ENCODE measurements at places on chromosomes 5 and 9. TPM values are rescaled to one million over a fixed set of nuclear protein-coding genes. Genes with fewer than 3 reads are reported as not detected.

DNA sequence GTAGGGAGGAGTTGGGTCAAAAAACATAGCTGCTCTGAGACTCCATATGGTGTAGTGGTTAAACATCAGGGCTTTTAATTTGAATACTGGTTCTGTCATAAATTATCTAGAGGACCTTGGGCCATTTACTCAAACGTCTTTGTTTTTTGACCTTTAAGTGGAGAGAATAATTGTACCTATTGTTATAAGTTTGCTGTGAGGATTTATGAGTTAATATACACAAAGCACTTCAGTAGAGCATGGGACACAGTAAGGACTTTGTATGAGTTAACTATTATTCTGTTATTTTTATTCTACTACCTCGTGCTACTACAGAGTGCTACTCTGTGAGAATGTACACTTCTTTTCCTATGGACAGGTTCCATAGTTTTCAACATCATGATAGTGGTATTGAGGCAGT lies 123.7 kb upstream of the TNC start:
- H3K36me3 ChIP-seq: no peaks in the 10 kb centered on the region
- no peak overlapping the region for H3K27ac ChIP-seq
- no peaks in the 10 kb centered on the region for H3K27me3 ChIP-seq
- no peak for DNase-seq

DNA sequence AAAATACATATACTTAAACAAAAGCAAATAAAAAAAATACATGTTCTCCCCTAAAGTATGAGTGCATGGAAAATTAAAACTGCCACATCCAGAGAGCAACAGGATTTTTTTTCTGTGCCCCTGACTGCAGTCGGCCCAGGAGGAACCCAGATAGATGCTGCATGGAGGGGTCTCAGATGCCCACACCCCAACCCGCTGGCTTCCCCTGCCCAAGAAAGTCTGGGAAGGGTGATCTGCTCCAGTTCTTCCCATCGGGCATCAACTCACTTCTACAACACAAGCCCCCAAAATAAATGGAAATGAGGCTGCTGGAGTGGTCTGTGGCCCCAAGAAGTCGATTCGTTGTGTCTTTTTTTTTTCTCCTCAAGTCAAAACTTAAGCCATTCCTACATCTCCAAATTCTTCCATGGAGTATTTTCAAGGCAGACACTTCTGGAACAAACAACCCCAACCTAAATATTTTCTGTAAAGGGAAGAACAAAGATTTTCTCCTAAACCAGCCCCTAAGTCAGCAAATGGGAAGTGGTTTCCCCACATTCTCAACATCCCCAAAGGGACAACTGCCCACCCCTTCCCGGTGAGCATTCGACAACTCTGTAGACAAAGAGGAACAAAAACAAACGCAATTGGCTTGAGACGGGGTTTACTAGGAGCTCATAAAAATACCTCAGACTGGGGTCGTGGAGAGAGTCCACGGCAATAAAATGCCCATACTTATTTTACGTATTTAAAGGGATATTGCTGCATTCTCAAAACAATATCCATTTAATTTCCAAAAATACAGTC lies 46.7 kb downstream of the ROR2 start:
- H3K36me3 ChIP-seq: no peaks in the 10 kb centered on the region
- no peak overlapping the region for H3K4me3 ChIP-seq
- DNase-seq: no peak
- no peak overlapping the region for H3K27ac ChIP-seq
- peaks cover 43% of the 10 kb centered on the region for H3K4me1 ChIP-seq
- H3K27me3 ChIP-seq: no peaks in the 10 kb centered on the region

- H3K27me3 ChIP-seq: no peaks in the 10 kb centered on the region
- no peaks in the 10 kb centered on the region for H3K4me1 ChIP-seq
- H3K4me3 ChIP-seq: no peak overlapping the region
- DNase-seq: no peak
- no peak overlapping the region for H3K27ac ChIP-seq
These were observed 203.7 kb downstream of the SH3GL2 start for GRCh38 chr9:17782430-17783149.

- H3K4me1 ChIP-seq: no peaks in the 10 kb centered on the region
- H3K36me3 ChIP-seq: no peaks in the 10 kb centered on the region
- no peak overlapping the region for H3K4me3 ChIP-seq
- H3K27ac ChIP-seq: no peak overlapping the region
These were observed 14.6 kb upstream of the FBXW2 start for GRCh38 chr9:120807607-120808379.

- H3K36me3 ChIP-seq: no peaks in the 10 kb centered on the region
- H3K27ac ChIP-seq: no peak overlapping the region
- no peaks in the 10 kb centered on the region for H3K4me1 ChIP-seq
- H3K4me3 ChIP-seq: no peak overlapping the region
- DNase-seq: no peak
- H3K27me3 ChIP-seq: no peaks in the 10 kb centered on the region
These were observed 6.3 kb upstream of the GARIN3 start for GRCh38 chr5:157172403-157172802.

DNA sequence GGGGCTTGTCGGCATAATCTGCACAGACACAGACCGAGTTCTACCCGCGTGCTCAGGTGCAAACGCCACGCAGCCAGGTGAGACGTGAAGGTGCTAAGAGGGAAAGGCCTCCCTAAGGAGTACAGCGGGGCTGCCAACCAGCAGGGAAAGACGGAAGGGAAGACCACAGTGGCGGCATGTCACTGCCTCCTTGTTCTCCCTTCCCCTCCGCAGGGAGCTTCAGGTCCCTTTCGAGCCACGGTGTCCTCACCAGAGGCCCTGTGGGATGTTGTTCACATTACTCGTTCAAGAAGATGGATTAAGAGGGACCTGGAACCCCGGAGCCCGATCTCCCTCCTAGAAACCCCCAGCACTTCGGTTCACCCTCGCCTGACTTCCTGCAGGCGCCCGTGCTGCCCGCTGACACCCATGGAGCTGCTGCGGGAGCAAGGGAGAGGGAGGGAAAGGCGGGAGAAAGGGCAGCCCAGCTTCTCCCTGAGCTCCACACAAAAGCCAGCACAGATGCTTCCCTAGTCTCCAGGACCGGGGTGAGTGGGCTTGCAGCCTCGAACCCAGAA lies 686 bp downstream of the BRD9 start:
- H3K27me3 ChIP-seq: no peaks in the 10 kb centered on the region
- H3K36me3 ChIP-seq: peaks cover 35% of the 10 kb centered on the region
- H3K4me3 ChIP-seq: peak overlapping the region; percentile 100

DNA sequence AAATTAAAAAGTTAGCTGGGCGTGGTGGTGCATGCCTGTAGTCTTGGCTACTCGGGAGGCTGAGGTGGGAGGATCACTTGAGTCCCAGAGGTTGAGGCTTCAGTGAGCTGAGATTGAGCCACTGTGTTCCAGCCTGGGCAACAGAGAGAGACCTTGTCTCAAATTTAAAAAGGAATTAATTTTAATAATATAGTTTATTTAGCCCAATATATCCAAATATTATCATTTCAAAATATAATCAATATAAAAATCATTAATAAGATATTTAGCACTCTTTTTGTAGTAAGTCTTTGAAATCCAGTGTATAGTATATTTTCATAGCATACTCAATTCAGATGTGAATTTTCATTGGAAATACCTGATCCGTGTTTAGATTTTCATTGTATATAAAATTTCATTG lies 43.2 kb upstream of the ORM1 start:
- no peak for DNase-seq
- no peaks in the 10 kb centered on the region for H3K27me3 ChIP-seq
- H3K4me1 ChIP-seq: no peaks in the 10 kb centered on the region
- no peak overlapping the region for H3K27ac ChIP-seq
- no peak overlapping the region for H3K4me3 ChIP-seq

GRCh38 chr5:80048084-80048780 lies 13.1 kb downstream of the THBS4 start:
- no peak for DNase-seq
- peaks cover 1% of the 10 kb centered on the region for H3K27me3 ChIP-seq
- H3K4me3 ChIP-seq: no peak overlapping the region
- no peaks in the 10 kb centered on the region for H3K36me3 ChIP-seq

DNA sequence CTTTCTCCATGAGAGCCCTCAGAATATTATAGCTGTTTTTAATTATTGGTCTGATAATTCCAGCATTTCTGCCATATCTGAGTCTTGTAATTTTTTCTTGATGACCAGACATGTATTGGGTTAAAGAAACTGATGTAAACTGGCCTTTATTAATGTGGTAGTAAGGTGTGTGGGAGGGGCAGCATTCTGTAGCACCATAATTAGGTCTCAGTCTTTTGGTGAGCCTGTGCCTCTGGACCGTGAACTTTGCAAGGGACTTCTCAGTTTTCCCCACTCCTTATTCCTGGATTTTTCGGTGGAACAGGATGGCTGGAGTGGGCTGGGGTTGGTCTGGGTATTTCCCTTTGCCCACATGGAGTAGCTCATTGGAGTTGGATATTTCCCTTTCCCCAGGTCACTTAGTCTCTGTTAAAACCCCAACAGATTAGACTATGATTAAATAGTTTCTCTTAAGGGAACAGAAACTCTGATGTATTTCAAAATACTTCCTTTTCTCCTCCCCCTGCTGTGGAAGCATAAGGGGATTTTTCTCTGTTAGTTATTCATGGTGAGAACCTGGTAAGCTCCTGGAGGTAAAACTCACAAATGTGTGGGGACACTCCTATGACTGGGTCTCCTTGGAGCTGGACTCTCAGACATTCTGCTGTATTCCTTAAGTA lies 52.4 kb downstream of the FSD1L start:
- no peaks in the 10 kb centered on the region for H3K27me3 ChIP-seq
- no peaks in the 10 kb centered on the region for H3K36me3 ChIP-seq
- no peak overlapping the region for H3K27ac ChIP-seq
- H3K4me3 ChIP-seq: no peak overlapping the region
- no peak for DNase-seq

DNA sequence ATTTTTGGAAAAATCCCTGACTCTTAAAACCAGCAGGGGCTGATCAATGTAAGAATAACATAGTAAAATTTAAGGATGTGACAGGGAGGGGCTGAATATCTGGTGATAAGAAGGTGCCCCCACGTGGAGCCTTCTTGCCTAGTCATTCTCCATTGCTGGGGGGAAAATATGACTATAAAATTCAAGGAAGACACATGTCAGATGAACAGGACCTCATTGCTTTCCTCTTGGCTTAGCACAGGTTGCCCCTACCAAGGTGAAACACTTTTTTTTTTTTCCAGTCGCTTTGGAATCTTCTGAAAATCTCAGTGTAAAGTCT lies 310.9 kb downstream of the EFNA5 start:
- H3K4me1 ChIP-seq: no peaks in the 10 kb centered on the region
- H3K27me3 ChIP-seq: no peaks in the 10 kb centered on the region
- H3K4me3 ChIP-seq: no peak overlapping the region
- no peaks in the 10 kb centered on the region for H3K36me3 ChIP-seq
- no peak overlapping the region for H3K27ac ChIP-seq
- no peak for DNase-seq

GRCh38 chr9:78919701-78920100 lies 622.8 kb downstream of the PSAT1 start:
- H3K27me3 ChIP-seq: no peaks in the 10 kb centered on the region
- no peak overlapping the region for H3K4me3 ChIP-seq
- H3K36me3 ChIP-seq: no peaks in the 10 kb centered on the region
- H3K4me1 ChIP-seq: no peaks in the 10 kb centered on the region
- no peak overlapping the region for H3K27ac ChIP-seq
- no peak for DNase-seq

GRCh38 chr9:97445119-97445701 lies 33.3 kb downstream of the TDRD7 start:
- no peaks in the 10 kb centered on the region for H3K4me1 ChIP-seq
- no peak overlapping the region for H3K27ac ChIP-seq
- H3K4me3 ChIP-seq: no peak overlapping the region
- no peak for DNase-seq
- H3K27me3 ChIP-seq: no peaks in the 10 kb centered on the region
- no peaks in the 10 kb centered on the region for H3K36me3 ChIP-seq

GRCh38 chr5:103669615-103670014 lies 107.0 kb upstream of the NUDT12 start:
- H3K4me1 ChIP-seq: no peaks in the 10 kb centered on the region
- DNase-seq: no peak
- H3K4me3 ChIP-seq: no peak overlapping the region
- H3K36me3 ChIP-seq: no peaks in the 10 kb centered on the region

- DNase-seq: peak; percentile 43
- peaks cover 3% of the 10 kb centered on the region for H3K4me1 ChIP-seq
- H3K4me3 ChIP-seq: no peak overlapping the region
- H3K36me3 ChIP-seq: no peaks in the 10 kb centered on the region
- no peak overlapping the region for H3K27ac ChIP-seq
- H3K27me3 ChIP-seq: peaks cover 46% of the 10 kb centered on the region
These were observed 24.6 kb downstream of the NR2F1 start for GRCh38 chr5:93607367-93608258.

- H3K4me1 ChIP-seq: no peaks in the 10 kb centered on the region
- H3K36me3 ChIP-seq: no peaks in the 10 kb centered on the region
- DNase-seq: no peak
- H3K27ac ChIP-seq: no peak overlapping the region
- H3K27me3 ChIP-seq: no peaks in the 10 kb centered on the region
These were observed 139.5 kb upstream of the DMRTA1 start for GRCh38 chr9:22307013-22307711.

- no peaks in the 10 kb centered on the region for H3K4me1 ChIP-seq
- H3K27me3 ChIP-seq: no peaks in the 10 kb centered on the region
- H3K4me3 ChIP-seq: no peak overlapping the region
These were observed 533.0 kb downstream of the TLE1 start for GRCh38 chr9:81156381-81156780.

GRCh38 chr9:129879103-129879699 lies 43.9 kb downstream of the USP20 start:
- H3K36me3 ChIP-seq: no peaks in the 10 kb centered on the region
- peaks cover 5% of the 10 kb centered on the region for H3K4me1 ChIP-seq
- no peak overlapping the region for H3K4me3 ChIP-seq
- H3K27ac ChIP-seq: no peak overlapping the region
- DNase-seq: no peak

DNA sequence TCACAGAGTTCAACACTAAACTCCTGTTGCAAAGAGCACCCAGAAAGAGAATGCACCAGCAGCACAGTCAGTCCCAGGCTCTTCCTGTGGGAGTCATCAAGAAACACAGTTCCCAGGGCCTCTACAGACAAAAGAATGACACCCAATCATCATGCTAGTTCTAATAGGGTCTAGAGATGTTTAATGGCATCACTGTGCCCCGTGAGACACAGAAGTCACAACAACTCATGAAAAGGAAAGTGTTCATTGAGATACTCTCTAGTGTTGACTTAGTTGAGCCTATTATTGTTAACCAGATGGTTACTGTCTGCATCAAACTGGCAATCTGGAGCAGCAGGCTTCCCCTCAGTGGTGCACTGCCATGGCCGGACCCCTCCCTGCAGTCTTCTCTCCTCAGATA lies 1.6 kb downstream of the KLHL3 start:
- H3K36me3 ChIP-seq: no peaks in the 10 kb centered on the region
- H3K27ac ChIP-seq: no peak overlapping the region
- H3K27me3 ChIP-seq: no peaks in the 10 kb centered on the region
- H3K4me1 ChIP-seq: no peaks in the 10 kb centered on the region
- no peak overlapping the region for H3K4me3 ChIP-seq

Gene OBP2B
- total RNA-seq: not detected

Gene PAPPA
- 1.1 TPM for total RNA-seq

Gene GABRB2
- total RNA-seq: 11.0 TPM

Gene SHOC1
- total RNA-seq: 3.7 TPM

Gene WDR38
- not detected for total RNA-seq

Gene SCAI
- total RNA-seq: 18.2 TPM

All from adrenal gland (tissue), 19 donors.